ENCODE measurements at places on chromosomes 5 and 9.
A peak's percentile ranks its signal among the peaks of the same experiment; 100 is the strongest.

DNA sequence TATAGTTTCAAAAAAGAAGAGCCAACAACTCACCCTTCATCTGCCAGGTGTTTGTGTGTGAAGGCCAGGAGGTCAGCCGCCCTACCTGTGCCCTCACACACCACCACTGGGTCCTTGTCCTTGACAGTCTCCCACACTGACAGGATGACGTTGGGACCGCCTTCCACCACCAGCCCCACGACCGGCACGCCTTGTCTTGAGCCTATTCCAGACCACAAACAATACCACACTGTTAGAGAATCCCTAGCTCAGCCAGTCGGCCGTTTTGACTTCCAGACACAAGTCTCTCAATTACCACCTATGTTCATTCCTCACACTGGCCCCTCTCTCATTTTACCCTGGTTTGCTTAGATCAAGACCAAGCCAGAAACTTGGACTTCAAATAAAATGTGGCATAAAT, 66.1 kb downstream of the TRPM6 start:
- peak; percentile 23 for DNase-seq

DNA sequence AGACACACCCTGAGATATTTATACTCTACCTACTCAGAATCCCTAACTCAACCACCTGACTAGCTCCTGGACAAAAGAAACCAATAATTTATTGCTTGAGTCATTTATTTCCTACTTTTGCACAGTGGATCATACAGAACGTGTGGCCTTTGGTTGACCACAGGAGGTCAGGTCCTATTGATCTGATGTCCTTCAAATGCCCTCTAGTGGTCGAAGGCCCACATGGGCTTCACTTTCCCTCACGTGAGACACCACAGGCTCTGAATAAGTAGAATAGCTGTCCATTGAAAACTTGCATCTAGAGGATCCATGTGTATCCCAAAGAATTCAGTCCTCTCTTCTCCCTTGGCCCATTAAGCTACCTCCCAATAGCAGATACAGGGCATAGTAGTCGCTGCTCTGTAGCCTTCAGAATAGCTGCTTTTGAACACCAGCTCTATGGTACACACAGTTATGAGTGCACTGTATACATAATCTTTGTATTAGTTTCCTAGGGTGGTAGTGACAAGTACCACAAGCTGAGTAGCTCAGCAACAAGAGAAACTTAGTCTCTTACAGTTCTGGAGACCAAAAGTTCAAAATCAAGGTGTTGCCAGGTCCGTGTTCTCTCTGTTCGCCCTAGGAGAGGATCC, 177.6 kb upstream of the SMARCA2 start:
- peak; percentile 42 for DNase-seq

DNA sequence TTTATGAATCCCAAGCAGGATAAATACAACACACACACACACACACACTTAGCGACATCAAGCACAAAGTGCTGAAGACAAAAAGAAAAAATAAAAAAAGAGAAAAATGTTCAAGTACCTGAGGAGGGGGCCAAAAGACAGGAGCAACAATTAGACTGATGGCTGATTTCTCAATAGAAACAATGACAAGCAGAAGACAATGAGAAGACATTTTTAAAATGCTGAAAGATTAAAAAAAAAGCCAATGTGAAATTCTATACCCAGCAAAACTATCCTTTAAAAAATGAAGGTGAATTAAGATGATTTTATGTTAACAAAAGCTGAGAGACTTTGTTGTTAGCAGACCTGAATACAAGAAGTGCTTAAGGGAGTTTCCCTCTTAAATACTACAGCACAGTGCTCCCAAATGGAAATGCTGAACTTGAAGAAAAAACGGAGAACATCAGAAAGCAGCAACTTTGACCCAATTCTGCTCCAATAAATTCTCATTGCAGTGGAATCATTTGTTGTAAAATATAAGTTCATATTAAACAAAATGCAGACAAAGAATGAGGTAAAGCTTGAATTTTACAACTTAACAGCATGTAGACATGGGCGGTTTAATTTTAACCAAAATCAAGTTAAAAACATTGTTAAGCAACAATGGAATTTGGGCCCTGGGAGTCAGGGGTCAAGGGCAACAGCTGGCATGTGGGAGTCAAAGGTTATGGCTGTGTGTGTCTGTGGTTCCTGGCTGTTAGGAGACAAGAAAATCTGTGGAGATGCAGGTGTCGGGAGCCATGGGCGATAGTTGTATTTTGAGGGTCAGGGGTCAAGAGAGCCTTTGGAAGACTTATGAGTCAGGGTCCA, 776 bp upstream of the RANBP17 start:
- no peak for DNase-seq

DNA sequence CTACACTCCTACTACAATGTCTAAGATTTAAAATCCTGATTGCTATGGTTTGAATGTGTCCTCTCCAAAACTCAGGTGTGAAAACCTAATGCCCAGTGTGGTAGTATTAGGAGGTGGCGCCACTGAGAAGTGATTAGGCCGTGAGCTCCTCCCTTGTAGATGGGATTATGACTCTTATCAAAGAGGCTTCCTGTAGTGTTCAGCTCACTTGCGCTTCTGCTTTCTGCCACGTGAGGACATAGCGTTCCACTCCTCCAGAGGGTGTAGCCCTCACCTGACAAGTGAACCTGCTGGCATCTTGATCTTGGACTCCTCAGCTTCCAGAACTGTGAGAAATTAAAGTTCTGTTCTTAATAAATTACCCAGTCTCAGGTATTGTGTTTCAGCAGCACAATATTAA, 33.0 kb upstream of the WHRN start:
- DNase-seq, result peak; percentile 40

DNA sequence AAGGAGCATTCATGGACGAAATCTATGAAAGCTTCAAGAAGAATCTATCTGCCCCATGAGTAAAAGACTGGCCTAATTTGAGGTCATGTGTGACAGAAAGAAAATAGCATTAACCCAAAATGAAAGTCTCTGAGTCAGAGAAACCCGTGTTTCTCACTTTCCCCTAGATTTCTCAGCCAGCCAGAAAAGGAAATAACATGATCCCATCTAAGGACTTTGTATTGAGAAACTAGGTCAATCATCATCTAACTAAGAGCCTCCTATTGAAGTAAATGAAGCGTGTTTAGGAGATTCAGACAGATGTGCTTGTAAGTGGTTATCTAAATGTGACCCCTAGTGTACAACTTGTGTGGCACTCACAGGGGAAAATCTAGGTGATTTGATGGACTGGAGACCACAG, 77.3 kb upstream of the ZNF366 start:
- no peak for DNase-seq

DNA sequence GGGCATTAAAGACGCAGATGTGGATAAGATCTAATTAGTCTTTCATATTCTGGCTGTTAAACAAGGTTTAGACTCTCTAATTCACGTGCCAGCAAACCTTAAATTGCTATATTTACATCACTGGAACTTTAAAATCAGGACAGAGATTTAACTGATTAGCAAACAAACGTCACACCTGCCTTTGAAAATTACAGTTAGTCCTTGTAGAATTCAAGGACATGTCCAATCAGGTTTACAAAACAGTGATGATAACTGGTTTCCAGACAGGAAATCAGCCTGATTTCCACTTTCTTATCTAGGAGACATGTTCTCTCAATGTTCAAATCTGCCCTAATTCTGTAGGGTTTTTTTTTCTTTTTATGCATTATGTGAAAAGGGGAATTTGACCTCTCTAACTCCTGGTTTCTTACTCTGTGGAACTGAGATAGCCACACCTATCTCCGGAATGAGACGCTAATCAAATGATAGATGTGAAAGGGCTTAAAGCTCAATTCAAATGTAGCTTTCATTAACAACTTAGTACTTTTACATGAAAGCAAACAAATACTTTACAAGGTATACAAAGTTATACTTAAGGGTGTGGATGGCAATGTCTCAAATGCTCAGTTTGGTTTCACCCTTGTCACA, 26.5 kb downstream of the SPINK5 start:
- DNase-seq, result no peak

GRCh38 chr9:70677055-70677735, 262.7 kb upstream of the KLF9 start:
- no peak for DNase-seq

GRCh38 chr5:111813537-111813936, 56.5 kb upstream of the NREP start:
- DNase-seq, result no peak

- DNase-seq, result peak; percentile 42
Measured at GRCh38 chr5:179793468-179794139, at the start of gene LTC4S. Gene LTC4S (plus strand): TSS chr5:179793986. CDS start chr5:179794081, 95 bp downstream.

- DNase-seq, result no peak
Measured at GRCh38 chr9:129336130-129336528, 158.1 kb upstream of the IER5L start.

DNA sequence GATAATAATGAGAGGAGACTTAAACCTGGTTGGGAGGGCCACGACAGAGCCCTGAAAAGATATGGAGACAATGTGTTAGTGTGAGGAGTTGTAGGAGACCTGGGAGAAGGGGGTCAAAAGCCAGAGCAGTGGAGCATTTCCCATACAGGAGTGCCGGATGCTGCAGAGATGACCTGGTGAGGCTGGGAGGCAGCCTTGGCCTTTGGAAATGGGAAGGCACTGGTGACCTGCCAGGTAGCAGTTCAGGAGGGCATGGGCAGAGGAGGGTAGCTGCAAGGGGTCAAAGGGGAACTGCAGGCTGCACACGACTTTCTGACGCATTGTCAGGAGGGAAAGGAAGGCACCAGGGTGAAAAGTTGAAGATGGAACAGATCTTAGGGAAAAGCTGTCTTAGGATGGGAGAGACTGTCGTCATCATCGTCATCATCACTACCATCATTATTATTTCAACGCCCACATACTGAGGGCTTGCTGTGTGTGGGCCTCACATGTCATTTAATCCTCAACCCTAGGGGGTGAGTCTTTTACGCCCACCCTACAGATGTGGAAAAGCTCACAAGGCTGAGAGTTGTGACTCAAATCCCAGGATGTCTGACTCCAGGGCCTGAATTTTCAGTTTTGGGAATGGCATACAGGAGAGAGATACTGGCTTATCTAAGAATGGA, 13.3 kb downstream of the ARAP3 start:
- DNase-seq, result no peak

GRCh38 chr9:136576269-136576626, 30.4 kb upstream of the NOTCH1 start:
- DNase-seq, result peak; percentile 63

DNA sequence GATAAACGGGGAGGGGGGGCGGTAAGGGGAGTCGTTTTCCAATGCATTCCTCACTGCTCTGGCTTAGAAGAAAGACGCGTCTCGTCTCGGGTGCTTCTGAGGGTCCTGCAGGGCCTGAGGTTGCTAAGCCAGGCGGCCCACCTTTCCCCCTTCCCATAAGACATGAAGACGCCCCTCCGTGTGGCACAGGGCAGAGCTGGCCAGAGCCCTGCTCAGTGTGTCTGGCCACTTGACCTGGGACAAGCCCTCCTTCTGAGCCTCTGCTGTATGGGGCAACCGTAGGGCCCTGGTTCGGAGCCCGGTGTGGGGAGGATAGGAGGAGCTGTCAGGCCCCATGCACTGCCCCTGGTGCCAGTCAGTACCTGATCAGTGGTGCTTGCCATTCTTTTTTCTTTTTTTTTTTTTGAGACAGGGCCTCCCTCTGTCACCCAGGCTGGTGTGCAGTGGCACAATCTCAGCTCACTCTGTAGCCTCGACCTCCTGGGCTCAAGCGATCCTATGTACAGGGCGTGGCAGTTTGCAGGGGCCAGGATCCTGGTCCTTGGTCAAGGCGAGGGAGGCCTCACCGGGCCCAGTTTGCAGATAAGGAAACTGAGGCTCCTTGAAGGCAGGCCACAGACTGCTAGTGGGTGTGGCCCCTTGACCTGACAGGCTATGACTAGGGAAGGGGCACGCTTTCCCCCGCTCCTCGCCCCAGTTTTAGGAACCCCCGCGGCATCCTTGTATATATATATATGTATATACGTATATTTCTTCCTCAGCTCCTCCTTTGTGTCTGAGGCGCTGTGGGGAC, 172.3 kb upstream of the IER5L start:
- no peak for DNase-seq

DNA sequence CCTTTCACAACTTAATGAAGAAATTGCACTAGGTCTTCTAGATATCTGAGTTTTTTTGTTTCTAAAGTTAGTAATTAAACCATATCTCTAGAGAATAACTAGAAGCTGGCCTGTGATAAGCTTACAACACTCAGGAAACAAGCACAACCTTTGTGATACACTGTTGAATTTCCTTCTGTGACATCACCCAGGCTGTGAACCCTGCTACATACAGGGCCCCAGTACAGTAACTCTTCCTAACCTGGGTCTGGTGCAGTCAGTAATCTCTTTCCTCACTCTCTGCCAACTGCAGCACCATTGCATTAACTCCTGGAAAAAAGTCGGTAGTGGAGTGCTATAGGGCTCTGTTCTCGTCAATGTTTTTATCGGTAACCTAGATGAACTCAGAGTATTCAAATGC, 10.6 kb upstream of the IGFBPL1 start:
- DNase-seq, result no peak

Data from HT1080 (cell line).